Stomach (tissue), 19 donors: ENCODE measurements at places on chromosomes 4 and X. TPM values are rescaled to one million over a fixed set of nuclear protein-coding genes. Genes with fewer than 3 reads are reported as not detected.

The ANOS1 gene
- total RNA-seq: not detected

The ARHGAP24 gene
- 55.4 TPM for total RNA-seq

The ANXA10 gene
- 49.6 TPM for total RNA-seq

The AWAT2 gene
- not detected for total RNA-seq

The PRPS2 gene
- 63.0 TPM for total RNA-seq

The TSPAN7 gene
- not detected for total RNA-seq

The DSPP gene
- total RNA-seq: not detected

The STBD1 gene
- total RNA-seq: 0.89 TPM

The AMTN gene
- not detected for total RNA-seq

The RASGEF1B gene
- 56.8 TPM for total RNA-seq

The POU4F2 gene
- total RNA-seq: not detected

The FGB gene
- total RNA-seq: not detected

The MAMLD1 gene
- total RNA-seq: not detected

The ODAPH gene
- total RNA-seq: not detected

The ADH1C gene
- total RNA-seq: 390 TPM

The RUFY3 gene
- 120 TPM for total RNA-seq

The TAF9B gene
- 3.2 TPM for total RNA-seq

The RTL3 gene
- total RNA-seq: 0.55 TPM

The IBSP gene
- total RNA-seq: not detected

The SPATA18 gene
- 1.8 TPM for total RNA-seq

The SYTL5 gene
- total RNA-seq: 7.4 TPM
